ENCODE measurements at places on chromosomes 5 and 9.
A peak's percentile ranks its signal among the peaks of the same experiment; 100 is the strongest.

- peak; percentile 82 for DNase-seq
These were observed 153.8 kb upstream of the RASA1 start for GRCh38 chr5:87113861-87114260.

GRCh38 chr5:61311056-61311610 lies 20.9 kb upstream of the ZSWIM6 start:
- no peak for DNase-seq

GRCh38 chr5:318341-318897 lies 3.1 kb upstream of the AHRR start:
- DNase-seq, result peak; percentile 43

- DNase-seq, result peak; percentile 25
These were observed 98.5 kb downstream of the GABBR2 start for GRCh38 chr9:98610211-98610610.

- DNase-seq, result no peak
These were observed 27.1 kb downstream of the UBE2QL1 start for GRCh38 chr5:6475626-6476312.

- no peak for DNase-seq
These were observed 96.7 kb upstream of the SMIM23 start for GRCh38 chr5:171688696-171689495.

DNA sequence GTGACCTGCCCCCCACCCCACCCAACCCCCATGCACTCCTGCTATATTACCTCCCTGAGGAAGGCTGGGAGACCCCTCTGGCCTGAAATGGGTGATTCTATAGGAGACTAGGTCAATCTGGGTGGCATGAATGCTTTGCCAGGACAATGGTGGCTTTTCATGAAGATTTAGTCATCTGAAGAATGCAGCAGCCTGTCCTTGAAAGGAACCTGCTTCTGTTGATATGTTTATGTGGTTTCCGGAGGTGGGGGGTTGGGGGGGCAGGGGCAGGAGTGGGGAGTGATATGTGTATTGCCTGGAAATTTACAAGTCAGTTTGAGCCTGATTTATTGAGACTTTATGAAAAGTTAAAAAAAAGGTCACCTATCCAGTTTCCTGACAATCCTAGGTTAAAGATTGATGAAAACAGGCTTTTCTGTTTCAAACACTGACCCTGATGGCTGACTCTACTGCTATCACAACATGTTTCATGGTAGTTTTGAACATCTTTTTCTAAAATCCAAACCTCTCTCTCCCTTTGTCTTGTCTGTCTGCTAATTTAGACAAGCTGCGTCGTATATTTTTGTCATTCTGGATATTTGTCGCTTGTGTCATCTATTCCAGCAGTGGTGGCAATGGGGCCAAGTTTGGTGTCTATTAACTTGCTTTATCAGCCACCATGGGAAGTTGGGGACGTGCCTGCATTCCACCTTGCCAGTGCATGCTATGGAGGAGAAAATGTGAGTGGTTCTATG lies 153.7 kb upstream of the EGFLAM start:
- DNase-seq, result no peak

GRCh38 chr5:157177953-157178352 lies 2.7 kb upstream of the ITK start:
- no peak for DNase-seq
